ENCODE measurements at places on chromosomes 3 and 15. TPM values are rescaled to one million over a fixed set of nuclear protein-coding genes. Genes with fewer than 3 reads are reported as not detected.
A peak's percentile ranks its signal among the peaks of the same experiment; 100 is the strongest.

- no peaks in the 10 kb centered on the region for H3K36me3 ChIP-seq
- no peak overlapping the region for H3K4me3 ChIP-seq
- H3K4me1 ChIP-seq, result peaks cover 2% of the 10 kb centered on the region
- DNase-seq, result no peak
- no peaks in the 10 kb centered on the region for H3K27me3 ChIP-seq
Observed at GRCh38 chr15:59105854-59106253, 908 bp downstream of the CCNB2 start.

DNA sequence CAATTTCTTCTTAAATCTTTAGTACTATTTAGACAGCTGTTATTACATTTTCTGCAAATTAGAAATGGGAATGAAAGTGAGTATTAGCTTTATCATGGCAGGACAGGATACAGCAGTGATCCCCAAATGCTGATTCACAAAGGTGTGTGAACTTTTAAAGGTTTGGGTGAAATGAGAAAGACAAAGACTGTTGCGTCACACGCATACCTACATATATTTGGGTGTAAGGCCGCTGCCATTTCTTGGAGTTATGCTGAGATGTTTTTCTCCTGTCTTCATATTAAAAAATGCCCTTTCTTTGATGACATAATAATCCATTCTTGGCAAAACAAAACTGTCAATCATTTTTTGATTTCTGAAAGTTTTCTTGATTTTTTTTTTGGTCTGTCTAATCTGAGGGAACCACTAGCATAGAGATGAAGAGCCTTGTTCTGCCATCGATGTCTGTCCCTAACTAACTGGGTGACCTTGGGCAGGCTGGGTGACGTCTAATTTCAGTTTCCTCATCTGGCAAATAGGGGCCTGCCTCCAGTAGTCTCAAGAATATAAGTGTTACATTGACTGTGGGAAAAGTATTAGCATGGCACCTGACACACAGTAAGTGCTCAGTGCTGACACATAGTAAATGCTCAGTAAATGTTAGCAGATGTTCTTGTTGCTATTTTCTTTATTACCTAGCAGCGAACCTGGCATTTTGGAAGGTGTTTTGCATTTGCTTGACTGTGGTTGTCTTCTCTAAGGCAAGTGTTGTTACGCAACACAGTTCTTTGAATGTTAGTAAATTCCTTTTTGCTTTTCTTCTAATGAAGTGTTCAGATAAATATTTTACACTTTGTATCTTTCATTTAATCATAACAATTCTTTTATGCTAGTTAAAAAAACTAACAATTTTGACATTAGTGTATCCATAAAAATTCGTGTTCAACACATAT is 5.0 kb downstream of the MITF start:
- no peak overlapping the region for H3K27ac ChIP-seq
- H3K4me3 ChIP-seq, result no peak overlapping the region
- DNase-seq, result no peak

DNA sequence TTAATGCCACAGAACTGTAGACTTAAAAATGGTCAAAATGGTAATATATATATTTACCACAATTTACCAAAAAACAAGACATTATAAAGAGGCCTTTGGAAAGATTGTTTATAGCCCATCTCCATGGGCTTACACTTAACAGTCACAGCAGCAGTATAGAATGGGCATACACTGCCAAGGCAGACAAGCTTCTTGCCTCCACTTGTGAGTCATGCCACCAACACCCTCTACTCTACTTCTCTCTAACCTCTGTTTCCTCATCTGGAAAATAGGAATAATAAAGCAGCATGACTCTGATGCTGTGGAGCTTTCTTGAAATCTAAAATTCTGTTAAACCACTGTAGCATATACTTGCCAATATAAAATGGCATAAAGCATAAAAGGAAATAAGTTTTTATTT is 14.4 kb upstream of the GPR156 start:
- no peaks in the 10 kb centered on the region for H3K36me3 ChIP-seq
- H3K4me1 ChIP-seq, result no peaks in the 10 kb centered on the region
- H3K4me3 ChIP-seq, result no peak overlapping the region
- H3K27ac ChIP-seq, result no peak overlapping the region

DNA sequence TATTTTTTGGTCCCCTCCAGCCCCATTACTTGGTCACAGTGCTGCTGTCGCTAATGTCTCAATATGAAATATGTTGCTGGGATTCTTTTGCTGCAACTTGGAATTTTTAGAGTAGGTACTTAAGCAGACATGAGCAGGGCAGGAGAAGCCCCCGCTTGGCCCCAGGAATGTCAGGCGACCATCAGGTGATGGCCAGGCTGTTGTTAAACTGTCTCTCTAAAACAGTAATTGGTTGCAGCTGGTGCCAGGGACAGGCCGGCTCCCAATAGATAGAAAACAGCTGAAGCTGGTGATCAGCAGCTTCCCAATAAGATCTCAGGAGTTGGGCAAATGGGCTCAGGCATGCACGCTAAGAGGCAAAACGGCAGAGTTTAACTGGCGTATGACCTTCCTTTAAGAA is 329.9 kb upstream of the TBL1XR1 start:
- H3K4me3 ChIP-seq, result no peak overlapping the region
- no peak overlapping the region for H3K27ac ChIP-seq

GRCh38 chr15:59205839-59206622 is 612 bp upstream of the LDHAL6B start:
- H3K27me3 ChIP-seq, result no peaks in the 10 kb centered on the region
- no peak overlapping the region for H3K4me3 ChIP-seq
- no peak overlapping the region for H3K27ac ChIP-seq
- no peak for DNase-seq

- H3K36me3 ChIP-seq, result no peaks in the 10 kb centered on the region
- H3K27ac ChIP-seq, result no peak overlapping the region
- DNase-seq, result no peak
Observed at GRCh38 chr3:77102951-77103769, 63.3 kb downstream of the ROBO2 start.

- DNase-seq, result peak; percentile 65
- no peaks in the 10 kb centered on the region for H3K36me3 ChIP-seq
- peaks cover 34% of the 10 kb centered on the region for H3K27me3 ChIP-seq
- peak overlapping the region; percentile 88 for H3K27ac ChIP-seq
Observed at GRCh38 chr3:169662132-169662842, 1.2 kb downstream of the MECOM start.

GRCh38 chr3:193872265-193872753 is 263.6 kb upstream of the HES1 start:
- no peak overlapping the region for H3K4me3 ChIP-seq
- DNase-seq, result no peak
- no peak overlapping the region for H3K27ac ChIP-seq
- no peaks in the 10 kb centered on the region for H3K36me3 ChIP-seq
- peaks cover 9% of the 10 kb centered on the region for H3K4me1 ChIP-seq
- H3K27me3 ChIP-seq, result no peaks in the 10 kb centered on the region

DNA sequence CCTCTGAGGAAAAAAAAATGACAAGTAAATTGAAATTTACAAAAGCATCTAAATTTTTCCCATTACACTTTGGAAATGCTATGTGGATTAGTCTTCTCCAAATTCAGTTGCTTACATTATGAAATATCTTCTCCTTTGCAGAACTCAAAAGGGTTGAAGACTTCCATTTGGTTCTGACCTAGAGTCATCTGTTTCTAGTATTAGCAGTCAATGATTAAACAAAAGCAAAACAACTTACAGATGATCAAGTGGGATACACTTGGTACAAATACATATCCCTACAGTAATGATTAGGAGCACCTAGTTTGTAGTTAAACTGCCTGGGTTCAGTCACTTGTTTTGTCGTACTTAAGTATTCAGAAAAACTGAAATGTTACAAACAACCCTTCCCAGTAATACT is 136.2 kb downstream of the MBNL1 start:
- no peak overlapping the region for H3K4me3 ChIP-seq
- no peak for DNase-seq
- no peaks in the 10 kb centered on the region for H3K27me3 ChIP-seq
- no peaks in the 10 kb centered on the region for H3K36me3 ChIP-seq
- peak overlapping the region; percentile 84 for H3K27ac ChIP-seq

DNA sequence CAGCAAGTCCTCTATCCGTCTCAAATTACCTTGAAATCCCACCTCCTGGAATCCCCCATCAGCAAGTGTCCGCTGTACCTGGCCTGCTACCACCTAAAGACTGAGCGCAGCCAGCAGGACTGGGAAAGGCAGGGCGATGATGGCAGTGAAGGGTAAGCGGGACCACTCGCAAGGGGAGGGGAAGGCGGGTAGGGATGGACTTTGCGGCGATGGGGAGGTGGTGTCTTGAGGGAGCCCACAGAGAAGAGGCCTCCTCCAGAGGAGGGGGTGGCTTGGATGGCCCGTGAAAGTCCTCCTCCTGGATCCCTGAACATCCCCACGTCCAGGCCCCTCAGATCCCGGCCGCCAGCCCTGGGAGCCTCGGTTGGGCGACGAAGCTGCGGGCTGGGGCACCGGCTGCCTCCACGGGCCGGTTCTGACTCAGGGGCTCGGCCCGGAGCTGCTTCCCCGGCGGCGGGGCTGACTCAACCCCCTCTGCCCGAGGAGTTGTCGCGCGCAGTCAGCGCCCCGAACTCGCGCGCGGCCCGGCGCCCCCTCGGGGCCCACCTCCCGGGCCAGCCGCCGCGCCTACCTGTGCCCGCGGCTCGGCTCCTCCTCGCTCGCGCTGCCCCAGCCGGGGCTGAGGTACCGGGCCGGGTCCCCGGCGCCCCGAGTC is 512 bp downstream of the LARP6 start:
- DNase-seq, result no peak
- peaks cover 32% of the 10 kb centered on the region for H3K4me1 ChIP-seq
- H3K36me3 ChIP-seq, result no peaks in the 10 kb centered on the region
- peak overlapping the region; percentile 89 for H3K4me3 ChIP-seq
- H3K27me3 ChIP-seq, result no peaks in the 10 kb centered on the region

Gene GANC
- 17.2 TPM for total RNA-seq

Gene KNG1
- 0.15 TPM for total RNA-seq

Gene ZNF639
- 28.5 TPM for total RNA-seq

Gene MITF
- total RNA-seq, result 85.1 TPM

Gene SEMA3F
- total RNA-seq, result 5.1 TPM

Gene SEMA6D
- 14.2 TPM for total RNA-seq
